ENCODE measurements at places on chromosomes 7 and 10. TPM values are rescaled to one million over a fixed set of nuclear protein-coding genes. Genes with fewer than 3 reads are reported as not detected.

The SPDYE1 gene
- polyA plus RNA-seq = not detected

The TRIM74 gene
- 1.7 TPM for polyA plus RNA-seq

The CHAT gene
- polyA plus RNA-seq = not detected

The BMI1 gene
- 86.8 TPM for polyA plus RNA-seq

Data from neural cell (in vitro differentiated cells).